ENCODE measurements at places on chromosomes 7 and 10.

GRCh38 chr10:127910464-127910770 lies 3.5 kb downstream of the PTPRE start:
- no peak for DNase-seq

DNA sequence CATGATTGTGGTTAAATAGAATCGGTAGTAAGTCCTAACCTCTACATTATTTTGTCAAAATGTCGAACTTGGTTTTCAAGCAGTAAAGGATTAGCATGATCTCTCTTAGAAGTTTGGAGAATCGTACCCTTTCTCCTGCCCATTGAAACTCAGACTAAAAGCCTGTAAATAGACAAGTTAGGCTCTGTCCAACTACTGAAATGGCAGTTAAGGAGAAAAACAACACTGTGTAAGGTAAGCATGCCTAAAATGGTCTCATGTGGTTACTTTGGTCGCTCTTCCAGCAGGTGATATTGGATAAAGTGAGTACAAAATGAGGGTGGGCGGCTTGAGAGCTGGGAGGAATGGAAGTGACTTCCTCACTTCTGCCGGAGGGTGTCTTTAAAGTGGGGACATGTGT lies 25.0 kb downstream of the SEC61A2 start:
- DNase-seq, result no peak

DNA sequence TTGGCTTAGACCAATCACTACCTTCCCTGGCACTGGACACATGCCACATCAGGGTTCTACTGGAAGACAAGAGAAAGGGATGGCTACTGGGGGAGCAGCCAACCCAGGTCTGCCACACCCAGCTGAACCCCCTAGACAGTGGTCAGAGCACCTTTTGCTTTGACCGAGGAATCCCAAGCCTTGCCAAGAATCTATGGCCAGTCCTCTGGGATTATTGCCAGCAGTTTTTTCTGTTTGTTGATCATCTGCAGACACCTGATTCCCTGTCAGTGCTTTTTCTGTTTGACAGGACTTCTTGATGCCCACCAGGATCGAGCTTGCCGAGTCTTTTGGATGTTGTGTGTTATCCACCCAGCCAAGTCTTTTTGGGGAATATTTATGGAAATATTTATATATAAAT lies 476.2 kb upstream of the GALNT17 start:
- DNase-seq, result no peak

DNA sequence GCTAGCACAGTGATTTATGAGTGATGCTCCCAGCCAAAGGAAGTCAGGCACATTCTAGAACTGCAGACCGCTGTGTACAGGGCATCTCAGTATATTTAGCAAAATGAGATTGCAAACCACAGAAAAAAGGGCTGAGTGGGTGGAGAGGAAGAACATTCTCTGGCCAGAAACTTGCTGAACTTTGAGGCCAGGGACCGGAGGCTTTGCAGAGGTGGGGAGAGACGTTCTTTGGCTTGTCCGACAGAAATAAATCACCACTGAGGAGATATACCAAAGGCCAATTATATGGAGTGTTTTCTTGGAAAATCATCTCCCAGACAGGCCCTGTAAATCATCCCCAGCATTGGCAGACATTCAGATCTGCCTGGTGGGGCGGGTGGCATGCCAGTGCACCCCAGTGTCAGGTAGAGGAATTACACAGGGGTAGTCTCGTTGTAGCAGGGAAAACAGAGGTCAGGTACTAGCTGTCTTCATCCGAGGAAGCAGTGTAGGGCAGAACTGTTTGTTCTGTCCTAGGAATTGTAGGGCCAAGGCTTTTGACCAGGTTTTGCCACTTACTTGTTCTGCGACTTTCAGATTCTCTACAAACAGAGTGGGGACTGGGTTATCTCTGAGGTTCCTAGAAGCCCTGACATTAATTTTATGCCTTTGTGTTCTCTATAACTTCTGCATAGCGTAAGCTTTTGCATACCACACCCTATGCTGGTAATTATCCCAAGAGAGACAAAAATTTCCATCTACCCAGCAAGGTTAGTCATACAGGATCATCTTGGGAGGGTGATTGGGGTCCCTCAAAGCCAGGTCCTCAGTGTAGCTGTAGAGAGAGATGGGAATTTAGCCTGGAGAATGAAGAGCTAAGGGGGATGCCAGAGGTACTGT lies 655.6 kb downstream of the LRMDA start:
- no peak for DNase-seq

DNA sequence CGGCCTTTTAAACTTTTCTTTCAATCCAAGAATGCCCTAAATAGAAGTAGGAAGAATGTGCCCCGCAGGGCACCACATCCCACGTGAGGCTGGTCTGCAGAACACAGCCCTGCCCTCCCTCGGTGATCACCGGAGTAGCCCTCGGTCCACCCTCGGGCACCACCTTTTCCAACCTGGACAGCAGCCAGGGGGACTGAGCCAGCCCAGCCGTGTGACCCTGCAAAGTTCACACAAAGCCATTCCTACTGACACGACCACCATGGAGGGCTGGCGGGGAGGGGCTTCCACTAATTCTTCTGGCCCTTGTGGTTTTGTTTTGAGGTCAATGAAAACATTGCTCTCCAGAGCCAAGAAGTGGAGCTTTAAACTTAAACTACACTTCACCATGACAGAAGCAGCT lies 132.2 kb downstream of the TCERG1L start:
- DNase-seq, result no peak

- DNase-seq, result no peak
Observed at GRCh38 chr7:55157764-55158105, 138.9 kb downstream of the EGFR start.

GRCh38 chr7:78845155-78845554 lies 608.3 kb downstream of the MAGI2 start:
- no peak for DNase-seq

GRCh38 chr10:99521765-99522469 lies 10.8 kb upstream of the NKX2-3 start:
- DNase-seq, result no peak

- no peak for DNase-seq
Observed at GRCh38 chr7:26567266-26567665, 275.6 kb downstream of the SNX10 start.

GRCh38 chr10:7301006-7301778 lies 109.6 kb downstream of the SFMBT2 start:
- DNase-seq, result no peak

- DNase-seq, result no peak
Observed at GRCh38 chr10:11610166-11610825, 1.2 kb downstream of the USP6NL start.

DNA sequence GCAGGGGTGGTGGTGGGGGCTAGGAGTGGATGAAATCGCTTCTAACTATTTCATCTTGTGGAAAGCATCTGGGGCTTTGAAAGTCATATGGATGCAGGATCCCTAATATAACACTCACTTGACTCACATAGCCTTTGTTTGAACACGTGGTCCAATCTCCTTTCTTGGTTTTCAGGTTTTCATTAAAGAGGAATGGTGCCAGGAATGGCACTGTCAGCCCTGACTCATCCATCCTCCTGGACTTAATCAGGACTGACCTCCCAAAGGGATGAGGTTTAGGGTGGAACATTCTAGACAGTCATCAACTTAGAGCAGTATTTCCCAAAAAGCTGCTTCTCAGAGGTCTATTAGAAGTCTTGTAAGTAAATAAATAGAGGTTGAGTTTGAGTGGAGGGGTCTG lies 162.0 kb upstream of the PLXNA4 start:
- DNase-seq, result no peak

- no peak for DNase-seq
Observed at GRCh38 chr7:43761938-43762692, 3.6 kb downstream of the BLVRA start.

- DNase-seq, result no peak
Observed at GRCh38 chr7:157313645-157314044, 23.2 kb upstream of the DNAJB6 start.

DNA sequence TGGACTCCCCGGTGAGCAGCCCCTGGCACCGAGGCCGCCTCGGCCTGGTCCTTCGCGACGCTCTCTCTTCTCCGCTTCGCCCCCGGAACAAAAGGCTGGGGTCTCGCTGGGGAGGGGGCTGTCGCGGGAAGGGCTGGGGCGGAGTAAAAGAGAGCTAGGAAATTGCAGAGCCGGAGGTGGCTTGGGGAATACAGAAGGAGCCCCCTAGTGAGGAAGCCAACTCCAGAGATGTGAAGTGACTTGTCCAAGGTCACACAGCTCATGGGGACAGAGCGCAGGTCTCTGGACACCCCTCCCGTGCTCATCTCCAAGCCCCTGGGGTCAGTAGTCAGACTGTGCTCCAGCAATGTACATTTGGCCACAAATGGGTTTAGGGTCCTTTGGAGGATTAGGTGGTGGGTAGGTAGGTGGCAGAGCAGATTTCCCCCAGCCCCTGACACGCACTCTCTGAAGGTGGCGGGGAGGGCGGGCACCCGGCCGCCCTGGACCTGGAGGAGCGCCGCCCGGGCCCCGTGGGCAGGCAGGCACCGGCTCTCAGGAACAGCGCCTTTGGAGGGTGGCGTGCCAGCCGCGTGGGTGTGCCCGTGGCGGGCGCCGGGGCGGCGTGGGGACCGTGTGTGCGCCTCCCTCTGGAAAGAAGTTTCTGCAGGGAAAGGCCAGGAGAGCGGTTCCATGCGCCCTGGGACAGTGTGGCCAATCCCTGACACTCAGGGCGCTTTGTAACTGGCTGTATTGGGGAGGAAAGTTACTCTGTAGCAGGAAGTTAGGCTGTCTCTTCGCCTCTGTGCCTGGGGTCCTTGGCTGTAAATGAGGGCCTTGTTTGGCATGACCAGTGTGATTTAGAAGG lies 910 bp downstream of the WIPF3 start:
- no peak for DNase-seq

- no peak for DNase-seq
Observed at GRCh38 chr7:142873281-142873784, 12.2 kb downstream of the TRPV6 start.

DNA sequence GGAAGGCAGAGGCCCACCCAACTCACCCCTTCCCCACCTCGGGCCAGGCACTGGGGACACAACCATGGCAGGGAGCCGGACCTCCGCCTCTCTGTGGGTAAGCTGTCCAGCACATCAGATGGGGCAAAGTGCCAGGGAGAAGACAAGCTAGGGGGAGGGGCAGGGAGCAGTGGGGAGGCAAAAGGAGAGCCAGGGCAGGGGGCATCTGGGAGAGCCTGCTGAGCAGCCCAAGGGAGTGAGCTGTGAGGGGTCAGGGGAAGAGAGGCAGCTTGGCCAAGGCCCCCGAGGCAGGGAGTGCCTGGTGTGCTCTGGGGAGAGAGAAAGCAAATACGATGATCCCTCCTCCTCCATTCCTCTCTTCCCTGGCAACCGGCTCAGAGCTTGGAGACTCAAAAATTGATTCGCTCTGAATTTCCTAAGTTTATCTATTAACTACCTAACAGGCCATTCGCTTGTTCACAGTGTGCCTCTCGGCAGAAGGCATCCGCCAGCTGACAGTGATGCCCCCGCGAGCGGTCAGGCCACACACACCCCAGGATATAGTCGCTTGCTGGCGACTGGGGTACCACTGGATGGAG lies 4.5 kb downstream of the CAMK2B start:
- DNase-seq, result no peak

DNA sequence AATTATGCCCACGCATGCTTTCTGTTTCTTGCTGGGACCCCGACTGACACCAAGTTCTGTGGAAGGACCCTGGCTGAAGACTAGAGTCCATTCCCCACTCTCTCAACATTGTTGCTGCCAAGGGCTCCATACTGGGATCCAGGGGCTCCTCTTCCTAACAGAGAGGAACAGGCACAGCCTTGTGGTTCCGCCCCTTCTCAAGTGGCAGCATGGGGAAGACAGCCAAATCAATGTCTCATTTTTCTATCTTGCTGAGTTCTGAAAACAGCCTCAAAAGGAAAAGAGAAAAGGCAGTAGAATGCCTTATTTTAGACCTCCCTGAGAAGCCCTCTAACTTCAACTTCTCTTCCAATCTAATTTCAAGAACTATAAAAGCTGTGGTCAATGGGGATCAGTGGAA lies 23.7 kb upstream of the LAMB1 start:
- DNase-seq, result no peak

DNA sequence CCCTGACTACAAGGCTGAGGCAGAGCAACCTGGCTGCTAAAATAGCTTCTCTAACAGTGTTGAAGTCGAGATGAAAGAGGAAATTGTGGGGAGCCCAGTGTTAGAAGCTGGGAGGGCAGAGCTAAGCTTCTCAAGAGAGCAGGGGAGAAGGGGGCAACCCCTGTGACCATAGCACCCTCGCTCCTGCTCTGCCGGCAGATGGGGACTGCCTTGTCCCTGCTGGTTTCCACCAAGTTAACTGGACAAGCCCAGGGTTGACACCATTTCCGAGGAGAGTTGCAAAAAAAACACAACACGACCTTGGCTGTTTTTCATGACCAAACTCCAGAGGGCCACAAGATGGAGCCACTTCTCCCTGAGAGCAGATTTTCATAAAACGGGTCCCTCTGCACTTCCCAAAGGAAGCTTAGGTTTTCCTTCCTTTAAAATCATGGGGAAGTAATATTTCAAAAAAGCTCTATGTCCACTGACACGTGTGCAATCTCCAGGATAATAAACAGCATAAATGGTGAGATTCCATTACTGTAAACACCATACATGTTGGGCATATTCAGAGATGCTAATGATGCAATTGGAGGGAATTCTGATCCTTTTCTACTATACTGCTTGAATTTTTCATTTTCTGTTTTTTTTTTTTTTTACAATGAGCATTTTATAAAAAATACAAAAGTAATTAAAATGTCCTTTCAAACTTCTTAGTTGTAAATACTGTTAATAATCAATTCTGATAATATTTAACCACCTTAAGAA lies 140.4 kb downstream of the PIP4K2A start:
- DNase-seq, result no peak

- no peak for DNase-seq
Observed at GRCh38 chr7:114885836-114886235, 36.1 kb upstream of the MDFIC start.

GRCh38 chr10:50316174-50316573 lies 64.9 kb upstream of the ASAH2 start:
- DNase-seq, result no peak

DNA sequence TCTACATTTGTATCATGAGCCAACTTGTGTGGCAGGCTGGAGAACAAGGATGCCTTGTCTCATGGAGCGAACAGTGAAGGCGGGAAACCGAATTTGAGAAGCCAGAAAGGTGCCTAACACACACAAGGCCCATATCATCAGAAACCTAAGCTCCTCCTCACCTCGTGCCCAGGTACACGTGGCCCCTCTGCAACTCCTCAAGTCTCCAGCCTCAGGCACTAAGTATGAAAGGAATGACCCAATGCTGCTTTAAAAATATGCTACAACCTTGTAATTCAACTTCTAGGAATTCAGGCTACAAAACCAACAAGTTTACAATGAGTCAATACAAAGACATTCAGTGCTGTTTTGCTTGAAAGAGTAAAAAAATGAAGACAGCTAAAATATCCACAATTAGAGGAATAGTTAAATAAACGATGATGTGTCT lies 95.7 kb downstream of the CDK6 start:
- no peak for DNase-seq

- no peak for DNase-seq
Observed at GRCh38 chr10:7953447-7953846, 101.0 kb upstream of the GATA3 start.

- no peak for DNase-seq
Observed at GRCh38 chr7:44145479-44145968, 4.4 kb upstream of the MYL7 start.

GRCh38 chr7:66297579-66297978 lies 92.4 kb downstream of the TPST1 start:
- DNase-seq, result no peak
